ENCODE measurements at places on chromosomes 5 and 9.

GRCh38 chr5:133599044-133599443 lies 13.3 kb downstream of the FSTL4 start:
- no peak for DNase-seq

DNA sequence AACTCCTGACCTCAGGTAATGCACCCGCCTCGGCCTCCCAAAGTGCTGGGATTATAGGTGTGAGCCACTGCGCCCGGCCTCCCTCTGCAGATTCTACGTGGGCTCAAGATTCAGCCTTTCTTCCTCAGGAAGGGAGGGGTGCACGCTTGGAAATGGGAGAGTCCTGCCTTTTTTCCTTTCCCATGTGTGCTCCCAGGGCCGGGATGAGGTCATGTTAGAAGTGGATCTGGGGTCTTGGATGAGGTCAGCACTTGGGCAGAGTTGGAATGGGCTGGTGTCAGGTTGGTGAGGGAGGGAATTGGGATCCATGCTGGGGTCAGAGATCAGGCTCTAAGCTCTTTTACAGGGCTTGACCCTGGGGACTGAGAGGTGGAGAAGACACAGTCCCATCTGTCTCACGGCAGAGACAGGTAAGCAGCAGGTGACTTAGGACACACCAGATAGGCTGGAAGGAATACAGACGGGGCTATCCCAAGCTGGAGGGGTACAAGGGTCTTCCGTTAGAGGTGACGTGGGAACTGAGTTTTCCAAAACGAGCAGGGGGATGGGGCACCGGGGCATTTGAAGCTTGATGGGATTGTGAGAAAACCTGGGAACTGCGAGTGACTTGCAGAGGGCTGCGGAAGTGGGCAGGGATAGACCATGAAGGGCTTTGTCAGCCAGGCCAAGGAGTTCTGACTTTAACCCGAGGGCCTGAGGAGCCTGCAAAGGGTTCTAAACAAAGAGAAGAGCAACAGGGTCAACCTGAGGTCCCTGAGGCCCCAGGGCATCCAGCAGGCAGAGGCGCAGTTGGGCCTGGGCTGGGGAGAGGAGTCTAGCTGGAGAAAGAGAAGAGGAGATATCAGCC lies 1.8 kb upstream of the AQP7 start:
- DNase-seq = no peak

DNA sequence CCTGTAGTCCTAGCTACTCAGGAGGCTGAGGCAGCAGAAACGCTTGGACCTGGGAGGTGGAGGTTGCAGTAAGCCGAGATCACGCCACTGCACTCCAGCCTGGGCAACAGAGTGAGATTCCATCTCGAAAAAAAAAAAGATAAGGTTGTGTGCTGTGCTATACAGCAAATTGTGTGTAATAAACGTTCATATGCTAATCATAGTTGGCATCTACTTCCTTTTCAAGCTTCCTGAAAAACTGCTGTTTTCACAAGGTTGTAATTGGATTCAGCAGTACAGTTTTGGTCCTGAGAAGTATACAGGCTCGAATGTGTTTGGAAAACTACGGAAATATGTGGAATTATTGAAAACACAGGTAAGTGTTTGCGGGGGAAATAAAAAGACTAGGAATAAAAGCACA lies 25.5 kb downstream of the OTULINL start:
- no peak for DNase-seq

DNA sequence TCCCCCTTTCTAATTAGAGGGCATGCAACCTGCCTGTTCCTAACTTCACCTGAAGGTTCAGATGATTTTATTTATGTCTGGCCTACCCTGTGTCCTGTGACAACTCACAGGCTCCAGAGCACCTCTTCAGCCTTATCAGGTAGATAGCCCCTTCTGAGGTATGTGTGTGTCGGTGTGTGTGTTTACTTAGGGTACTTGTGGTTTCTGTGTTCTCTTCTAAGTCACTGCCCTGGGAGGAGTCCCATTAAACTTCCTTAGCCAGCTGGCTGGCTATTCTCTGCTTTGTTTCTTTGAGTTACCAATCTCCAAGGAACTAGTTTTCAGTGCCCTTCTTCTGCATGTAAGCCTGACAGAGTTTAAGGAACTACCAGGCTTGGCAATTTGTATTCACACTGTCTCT lies 74.9 kb downstream of the UNC13B start:
- no peak for DNase-seq

- DNase-seq = no peak
Measured at GRCh38 chr5:164600274-164600673, 1094.9 kb downstream of the MAT2B start.

GRCh38 chr9:21813575-21814473 lies 11.4 kb downstream of the MTAP start:
- peak; percentile 92 for DNase-seq

DNA sequence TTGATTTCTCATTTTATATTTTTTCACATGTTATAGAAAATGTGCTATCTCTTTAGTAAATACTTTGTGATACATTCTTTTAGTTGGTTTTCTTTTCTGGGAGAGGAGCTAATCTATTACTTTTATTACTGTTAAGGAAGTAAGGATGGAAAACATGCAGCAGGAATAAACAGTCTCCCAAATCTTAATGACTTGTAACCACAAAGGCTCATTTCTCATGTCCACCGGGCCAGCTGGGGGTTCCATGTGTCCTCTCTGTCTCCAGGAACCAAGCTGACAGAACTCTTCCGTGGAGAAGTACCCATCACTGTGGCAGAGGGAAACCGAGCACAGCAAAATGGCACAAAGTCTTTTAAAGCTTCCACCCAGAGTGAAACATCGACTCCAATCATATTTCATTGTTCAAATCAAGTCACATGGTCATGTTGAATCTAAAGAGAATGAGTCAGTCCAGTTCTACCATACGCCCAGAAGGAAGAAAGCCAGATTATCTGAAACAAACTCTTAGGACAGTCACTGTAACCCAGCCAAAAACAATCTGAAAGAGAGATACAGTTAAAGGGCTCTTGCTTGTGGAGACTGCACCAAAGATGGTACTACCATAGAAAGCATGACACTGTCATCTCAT lies 97.1 kb upstream of the CDH6 start:
- DNase-seq = peak; percentile 76

DNA sequence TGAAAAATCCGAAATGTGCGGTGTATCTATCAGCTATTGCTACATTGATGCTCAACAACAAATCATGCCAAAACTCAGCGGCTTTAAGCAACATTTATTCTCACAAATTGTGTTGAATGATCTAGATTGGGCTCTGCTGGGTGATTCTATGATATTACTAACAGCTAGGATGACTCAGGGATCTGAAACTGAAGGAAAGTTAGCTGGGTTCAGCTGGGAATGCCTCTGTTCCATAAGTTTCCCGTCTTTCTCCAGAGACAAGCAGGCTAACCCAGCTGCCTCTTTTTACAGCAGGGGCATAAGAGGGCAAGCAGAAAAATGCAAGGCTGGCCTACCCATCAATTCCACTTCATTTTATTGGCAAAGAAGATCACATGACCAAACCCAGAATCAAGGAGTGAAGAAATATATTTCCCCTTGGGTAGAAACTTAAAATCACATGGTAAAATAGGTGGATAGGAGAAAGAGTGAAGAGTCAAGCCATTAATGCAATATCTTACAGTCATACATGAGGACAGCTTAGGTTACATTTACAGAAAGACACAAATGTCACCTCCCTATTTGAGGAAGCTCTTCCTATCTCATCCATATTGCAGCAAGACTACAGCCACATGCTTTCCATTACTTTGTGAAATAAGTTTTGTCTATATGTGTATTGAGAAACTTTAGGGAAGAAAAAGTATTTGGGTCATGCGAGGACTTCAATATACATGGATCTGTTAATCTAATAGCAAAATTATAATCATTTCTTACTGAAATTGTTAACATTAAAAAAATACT lies 30.8 kb downstream of the IL7R start:
- no peak for DNase-seq

- no peak for DNase-seq
Measured at GRCh38 chr5:111626473-111627148, 114.3 kb upstream of the STARD4 start.

GRCh38 chr5:95035891-95036685 lies 248.8 kb downstream of the MCTP1 start:
- DNase-seq = peak; percentile 37

- no peak for DNase-seq
Measured at GRCh38 chr9:90843525-90843924, 41.9 kb downstream of the SYK start.

GRCh38 chr5:98942847-98943246 lies 14.0 kb upstream of the CHD1 start:
- DNase-seq = no peak

- no peak for DNase-seq
Measured at GRCh38 chr9:123438821-123439220, 82.8 kb downstream of the CRB2 start.

- DNase-seq = no peak
Measured at GRCh38 chr9:13131416-13131815, 148.1 kb downstream of the MPDZ start.

DNA sequence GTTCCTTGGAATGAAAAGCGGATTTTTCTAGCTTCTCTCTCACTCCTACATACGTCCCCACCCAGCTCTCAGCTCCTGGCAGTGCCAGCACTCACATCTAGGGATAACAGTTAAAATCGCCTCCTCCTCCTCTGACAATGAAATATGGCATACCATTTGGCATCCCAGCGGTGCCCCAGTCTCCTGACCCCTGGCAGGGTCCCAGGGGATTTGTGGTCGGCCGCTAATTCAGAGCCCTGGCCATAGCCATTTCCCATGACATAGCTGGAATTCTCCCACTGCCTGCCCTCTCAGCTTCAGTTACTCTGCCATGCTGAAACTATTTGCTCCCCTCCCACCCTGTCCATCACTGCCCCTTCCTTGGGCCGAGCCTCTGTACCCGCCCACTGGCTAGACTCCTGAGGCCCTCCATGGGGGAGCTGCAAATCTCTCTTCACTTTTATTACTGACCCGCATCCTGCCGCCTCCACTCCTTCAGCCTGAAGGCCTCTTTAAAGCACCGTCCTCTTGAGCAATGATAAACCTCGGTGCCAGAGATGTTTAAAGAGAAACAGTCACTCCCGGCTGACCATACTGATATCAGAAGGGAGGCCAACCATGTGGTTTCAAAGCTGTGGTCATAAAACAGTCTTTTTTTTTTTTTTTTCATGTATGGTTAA lies 139.8 kb downstream of the SLIT3 start:
- DNase-seq = no peak

GRCh38 chr5:153088538-153088937 lies 401.9 kb upstream of the GRIA1 start:
- DNase-seq = no peak

DNA sequence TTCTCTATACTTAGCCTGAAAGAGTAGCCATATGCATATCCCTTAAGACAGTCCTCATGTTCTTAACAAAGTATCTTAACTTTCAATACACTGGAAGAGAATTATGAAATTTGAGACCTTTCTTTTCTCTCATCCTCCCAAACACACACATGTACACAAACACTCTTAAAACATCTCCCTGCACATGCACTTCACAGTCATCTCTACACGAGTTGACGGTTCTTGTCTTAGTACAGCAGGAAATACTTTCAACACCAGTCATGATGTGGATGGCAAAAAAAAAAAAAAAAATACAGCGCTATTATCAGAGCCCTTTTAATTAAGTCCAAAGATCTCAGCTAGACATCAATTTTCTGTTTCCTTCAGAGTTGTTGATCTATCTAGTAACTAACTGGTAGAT lies 43.6 kb upstream of the PCSK1 start:
- no peak for DNase-seq

- peak; percentile 22 for DNase-seq
Measured at GRCh38 chr9:28320616-28321015, 747.3 kb upstream of the C9orf72 start.

GRCh38 chr5:145637396-145637795 lies 197.7 kb downstream of the PRELID2 start:
- DNase-seq = no peak

DNA sequence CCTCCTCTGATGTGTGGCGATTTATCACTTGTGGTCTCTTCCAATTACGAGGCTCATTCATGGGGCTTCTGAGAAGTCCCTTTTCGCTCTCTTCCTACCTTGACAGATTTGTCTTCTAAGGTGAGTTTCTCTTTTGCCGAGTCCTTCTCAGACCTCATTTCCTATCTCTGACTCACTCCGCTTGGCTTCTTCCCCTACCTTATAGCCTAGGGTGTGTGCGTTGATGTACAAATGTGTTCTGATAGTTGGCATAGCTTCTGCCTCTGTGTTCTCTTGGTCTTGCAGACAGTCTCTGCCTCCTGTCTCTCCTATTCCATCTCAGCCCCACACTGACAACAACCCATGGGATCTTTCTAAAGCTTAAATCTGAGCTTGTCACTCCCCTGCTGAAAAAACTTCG lies 56.9 kb upstream of the SHB start:
- DNase-seq = no peak

DNA sequence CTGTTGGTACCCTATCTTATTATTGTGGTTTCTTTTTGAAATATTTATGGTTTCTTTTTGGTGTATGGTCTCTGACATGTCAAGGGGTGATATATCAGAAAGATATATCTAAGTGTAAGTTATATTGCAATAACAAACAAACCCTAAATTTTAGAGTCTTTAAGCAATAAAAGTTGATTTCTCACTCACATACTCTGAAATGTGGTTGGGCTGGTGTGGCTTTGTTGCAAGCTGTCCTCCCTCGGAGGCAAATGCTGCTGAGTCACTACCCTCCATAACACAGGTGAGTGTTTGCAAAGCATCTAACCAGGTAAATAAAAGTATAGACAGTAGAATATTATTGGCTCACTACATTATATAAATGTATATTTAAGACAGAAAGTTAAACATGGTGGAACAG lies 253.2 kb downstream of the CDH18 start:
- no peak for DNase-seq

GRCh38 chr5:78008356-78008967 lies 232.3 kb upstream of the TBCA start:
- peak; percentile 95 for DNase-seq

DNA sequence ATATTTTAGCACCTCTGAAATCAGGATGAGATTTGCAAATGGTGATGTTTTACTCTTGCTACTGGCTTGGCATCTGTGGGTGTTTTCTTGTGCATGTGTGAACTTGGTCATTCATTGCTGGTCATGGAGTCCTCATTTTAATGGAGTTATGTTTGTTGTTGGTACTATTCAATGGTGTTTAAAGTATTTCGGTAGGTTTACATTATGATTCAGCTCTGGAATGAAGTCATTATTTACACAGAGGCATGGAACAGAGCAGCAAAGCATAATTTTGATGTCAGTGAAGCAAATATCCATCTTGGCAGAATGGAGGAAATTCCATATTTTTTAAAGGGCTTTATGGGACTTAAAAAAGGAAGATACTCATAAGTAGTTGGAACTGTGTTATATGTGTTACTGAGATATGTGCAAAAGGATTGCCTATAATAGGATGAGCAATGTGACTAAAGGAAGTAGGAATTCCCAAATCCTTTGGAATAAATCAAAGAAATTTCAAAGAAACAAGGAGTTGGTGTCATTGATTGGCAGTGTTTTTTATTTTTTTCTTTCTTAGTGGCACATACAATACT lies 147.4 kb downstream of the ACTBL2 start:
- no peak for DNase-seq

- no peak for DNase-seq
Measured at GRCh38 chr5:97750576-97750975, 567.5 kb upstream of the RIOK2 start.

DNA sequence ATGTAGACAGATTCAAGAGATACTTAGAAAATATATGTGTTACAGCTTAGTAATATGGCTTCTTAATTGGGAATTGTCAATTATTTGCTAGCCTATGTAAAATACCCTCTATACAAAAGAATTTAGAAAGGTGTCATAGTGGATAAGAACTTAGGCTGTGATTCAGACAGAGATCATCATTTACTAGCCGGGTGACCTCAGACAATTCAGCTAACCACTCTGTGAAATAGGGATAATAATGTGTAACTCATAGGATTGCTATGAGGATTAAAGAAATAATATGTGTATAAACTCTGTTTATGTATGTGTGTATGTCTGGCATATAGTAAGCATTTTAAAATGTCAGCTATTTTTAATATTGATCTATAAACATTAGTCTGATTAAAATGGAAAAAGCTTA lies 5.9 kb upstream of the LARS1 start:
- DNase-seq = no peak

Measured in pons (tissue), 1 donor.